Karpas-422 (cell line): ENCODE measurements at places on chromosomes 12 and 14.
A peak's percentile ranks its signal among the peaks of the same experiment; 100 is the strongest.

GRCh38 chr12:114920771-114921554 is 237.0 kb upstream of the TBX3 start:
- no peak for DNase-seq

GRCh38 chr12:2354151-2354991 is 301.6 kb downstream of the CACNA1C start:
- DNase-seq = no peak

DNA sequence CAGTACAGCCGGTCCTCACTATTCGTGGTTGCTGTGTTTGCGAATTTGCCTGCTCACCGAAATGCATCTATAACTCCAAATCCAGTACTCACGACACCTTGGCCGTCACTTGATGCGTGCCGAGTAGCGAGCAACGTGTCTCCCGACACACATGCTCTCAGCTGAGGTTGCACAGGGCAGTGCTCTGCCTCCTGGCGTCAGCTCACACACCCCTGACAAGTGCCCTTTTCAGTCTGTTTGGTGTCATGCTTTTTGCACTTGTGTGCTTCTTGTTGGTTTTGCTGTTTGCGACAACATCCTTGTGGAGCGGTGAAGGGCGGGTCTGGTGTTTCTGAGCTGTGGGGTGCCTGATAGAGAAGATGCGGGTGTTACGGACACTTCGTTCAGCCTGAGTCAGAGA is 110.4 kb upstream of the RFLNA start:
- peak; percentile 41 for DNase-seq

GRCh38 chr14:101193106-101193844 is 289.8 kb upstream of the RTL1 start:
- no peak for DNase-seq

DNA sequence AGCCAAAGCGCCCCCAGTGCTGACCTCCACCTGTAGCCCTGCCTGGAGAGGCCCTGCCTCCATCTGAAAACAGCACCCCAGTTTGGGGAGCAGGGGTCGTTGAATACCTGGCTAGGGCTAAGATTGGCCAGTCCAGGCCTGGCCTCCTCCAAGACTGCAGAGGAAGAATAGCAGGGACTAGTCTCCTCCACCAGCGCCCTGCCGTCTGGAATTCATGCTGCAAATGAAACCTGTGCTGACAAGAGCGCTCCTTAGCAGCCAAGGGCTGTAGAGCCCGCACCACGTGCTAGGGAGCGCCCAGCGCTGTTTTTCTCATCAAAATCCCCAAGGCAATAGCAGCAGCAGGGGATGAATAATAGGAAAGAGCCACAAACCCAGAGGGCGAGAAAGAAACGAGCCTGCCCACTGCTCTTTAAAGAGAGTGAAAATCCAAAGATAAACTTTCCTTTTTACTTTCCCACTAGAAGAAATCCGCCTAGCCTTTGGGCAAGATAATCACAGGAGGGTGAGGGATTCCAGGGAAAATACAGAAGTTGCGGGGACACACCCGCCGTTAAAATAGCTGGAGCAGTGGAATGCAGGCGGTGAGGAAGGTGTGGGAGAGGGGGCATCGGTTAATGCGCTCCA is 3.3 kb downstream of the COL2A1 start:
- DNase-seq = no peak

- no peak for DNase-seq
Measured at GRCh38 chr12:15688838-15689625, 100.2 kb downstream of the EPS8 start.

DNA sequence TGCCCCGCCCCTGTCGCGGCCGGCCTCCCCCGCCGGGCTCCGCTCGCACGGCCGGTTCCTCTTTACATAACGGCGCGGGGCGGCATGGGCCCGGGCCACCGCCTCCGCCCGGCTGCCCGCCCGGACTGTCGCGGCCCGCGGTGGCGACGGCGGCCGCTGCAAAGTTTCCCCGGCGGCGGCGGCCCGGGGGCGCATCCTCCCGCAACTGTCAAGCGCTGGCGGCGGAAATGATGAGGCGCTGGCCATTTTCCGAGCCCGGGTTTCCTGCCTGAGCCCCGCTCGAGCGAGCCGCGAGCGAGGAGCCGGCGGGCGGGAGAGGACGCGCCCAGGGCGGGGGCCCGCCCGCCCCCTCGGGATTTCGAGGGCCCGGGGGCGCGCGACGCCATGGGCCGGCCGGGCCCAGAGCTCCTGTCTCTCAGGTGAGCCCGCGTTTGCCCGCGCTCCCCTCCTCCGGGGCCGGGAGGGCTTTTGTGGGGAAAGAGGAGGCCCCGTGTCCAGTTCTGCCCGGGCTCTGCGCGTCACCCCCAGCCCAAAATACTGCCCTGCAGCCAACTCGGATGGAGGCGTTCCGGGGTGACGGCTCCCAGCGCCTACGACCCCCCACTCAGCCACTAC is at the start of gene SH2B3:
Gene SH2B3, plus strand, starts transcription at position 65 of the 615 bp plus-strand sequence. CDS start 12,223 bp downstream, outside the sequence.
- DNase-seq = no peak

- DNase-seq = no peak
Measured at GRCh38 chr12:30136696-30137095, 353.0 kb upstream of the TMTC1 start.

- no peak for DNase-seq
Measured at GRCh38 chr12:25332143-25332542, 81.4 kb upstream of the KRAS start.

DNA sequence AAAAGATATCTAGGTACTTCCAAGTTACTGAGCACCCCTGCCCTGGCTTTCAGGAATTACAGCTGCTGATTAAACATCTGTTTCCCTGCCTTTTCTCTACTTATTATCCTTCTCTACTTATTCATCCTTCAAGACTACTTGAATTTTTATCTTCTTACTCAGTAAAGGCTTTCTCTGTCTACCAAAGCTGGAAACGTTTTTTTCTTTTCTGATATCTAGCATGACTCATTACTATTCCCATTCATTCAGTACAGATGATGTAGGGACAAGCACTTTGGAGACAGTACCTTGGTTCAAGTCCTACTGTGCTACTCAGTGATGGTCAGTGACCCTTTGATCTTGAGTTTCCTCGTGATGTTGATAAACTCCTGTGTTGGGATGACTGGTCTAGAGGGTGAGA is 848.7 kb downstream of the NRXN3 start:
- DNase-seq = no peak

DNA sequence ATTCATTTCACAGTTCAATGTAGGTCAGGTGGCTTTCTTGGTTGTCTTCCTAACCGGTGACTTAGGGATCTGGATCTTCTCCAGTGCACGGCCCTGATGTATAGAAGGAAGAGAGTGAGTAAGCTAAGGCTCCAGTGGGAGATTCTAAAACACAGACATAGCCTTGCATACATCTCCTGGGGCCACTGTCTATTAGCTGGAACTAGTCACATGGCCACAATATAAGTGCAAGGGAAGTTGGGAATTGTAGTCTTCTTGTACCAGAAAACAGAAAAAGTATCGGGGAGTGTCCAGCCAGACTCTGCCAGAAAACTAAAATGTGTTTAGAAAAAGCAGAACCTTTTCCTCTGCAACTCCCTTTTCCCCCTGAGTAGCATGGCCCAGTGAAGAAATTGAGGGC is 531.6 kb downstream of the VRK1 start:
- DNase-seq = no peak

GRCh38 chr14:96589577-96589976 is 87.4 kb downstream of the PAPOLA start:
- no peak for DNase-seq

GRCh38 chr12:1517007-1517406 is 77.4 kb downstream of the FBXL14 start:
- DNase-seq = peak; percentile 62

DNA sequence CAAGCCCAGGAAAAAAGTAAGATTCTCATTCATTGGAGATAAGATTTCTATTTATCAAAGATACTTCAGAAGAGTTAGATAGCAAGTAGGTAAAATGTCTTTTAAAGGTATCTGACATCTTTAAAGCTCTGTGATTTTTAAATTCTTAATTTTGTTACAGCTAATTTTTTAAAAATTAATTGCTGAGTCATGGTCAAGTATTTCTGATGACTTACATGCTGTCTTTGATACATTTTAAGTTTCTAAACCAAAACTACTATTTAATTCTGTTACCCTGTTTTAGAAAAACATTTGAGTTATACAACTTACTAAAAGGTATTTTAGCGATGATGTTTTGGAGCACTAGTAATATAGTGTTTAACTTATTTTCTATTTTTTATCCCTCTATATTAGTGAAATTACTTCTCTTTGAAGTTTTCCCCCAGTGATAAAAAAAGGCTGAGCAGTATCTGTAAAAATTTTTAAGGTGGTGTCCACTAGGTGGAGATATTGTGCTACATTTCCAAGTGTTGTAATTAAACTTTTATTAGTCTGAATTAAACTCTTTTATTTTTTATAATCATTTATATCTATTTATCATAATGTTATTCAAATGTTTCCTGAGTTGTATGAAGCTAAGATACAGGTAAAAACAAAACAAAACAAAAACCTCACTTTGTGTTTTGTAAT is 11.5 kb downstream of the ALG10 start:
- DNase-seq = peak; percentile 75

GRCh38 chr12:1791104-1791841 is 29.1 kb upstream of the LRTM2 start:
- DNase-seq = peak; percentile 89

DNA sequence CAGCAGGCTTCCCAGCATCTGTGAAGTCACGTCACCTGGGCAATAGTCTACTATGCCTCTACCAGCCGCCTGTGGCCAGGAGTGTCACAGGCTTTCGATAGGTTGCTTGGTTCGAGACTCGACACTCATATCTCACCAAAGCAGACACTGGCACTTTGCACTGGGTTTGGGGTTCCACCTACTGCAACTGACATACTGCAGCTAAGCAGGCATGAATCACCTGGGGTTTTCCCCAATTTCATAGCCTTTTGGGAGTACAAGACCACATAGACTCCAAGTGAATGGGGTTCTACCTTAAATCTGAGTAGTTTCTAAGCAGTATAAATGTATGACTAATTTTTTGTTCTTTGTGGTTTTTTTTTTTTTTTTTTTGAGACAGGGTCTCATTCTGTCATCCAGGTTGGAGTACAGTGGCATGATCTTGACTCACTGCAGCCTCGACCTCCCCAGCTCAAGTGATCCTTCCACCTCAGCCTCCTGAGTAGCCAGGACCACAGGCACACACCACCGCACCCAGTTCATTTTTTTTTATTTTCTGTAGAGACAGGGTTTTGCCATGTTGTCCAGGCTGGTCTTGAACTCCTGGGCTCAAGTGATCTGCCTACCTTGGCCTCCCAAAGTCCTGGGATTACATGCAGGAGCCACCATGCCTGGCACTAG is 32.1 kb downstream of the DMAC2L start:
- no peak for DNase-seq

- DNase-seq = no peak
Measured at GRCh38 chr12:111221062-111222026, 147.6 kb downstream of the PHETA1 start.

DNA sequence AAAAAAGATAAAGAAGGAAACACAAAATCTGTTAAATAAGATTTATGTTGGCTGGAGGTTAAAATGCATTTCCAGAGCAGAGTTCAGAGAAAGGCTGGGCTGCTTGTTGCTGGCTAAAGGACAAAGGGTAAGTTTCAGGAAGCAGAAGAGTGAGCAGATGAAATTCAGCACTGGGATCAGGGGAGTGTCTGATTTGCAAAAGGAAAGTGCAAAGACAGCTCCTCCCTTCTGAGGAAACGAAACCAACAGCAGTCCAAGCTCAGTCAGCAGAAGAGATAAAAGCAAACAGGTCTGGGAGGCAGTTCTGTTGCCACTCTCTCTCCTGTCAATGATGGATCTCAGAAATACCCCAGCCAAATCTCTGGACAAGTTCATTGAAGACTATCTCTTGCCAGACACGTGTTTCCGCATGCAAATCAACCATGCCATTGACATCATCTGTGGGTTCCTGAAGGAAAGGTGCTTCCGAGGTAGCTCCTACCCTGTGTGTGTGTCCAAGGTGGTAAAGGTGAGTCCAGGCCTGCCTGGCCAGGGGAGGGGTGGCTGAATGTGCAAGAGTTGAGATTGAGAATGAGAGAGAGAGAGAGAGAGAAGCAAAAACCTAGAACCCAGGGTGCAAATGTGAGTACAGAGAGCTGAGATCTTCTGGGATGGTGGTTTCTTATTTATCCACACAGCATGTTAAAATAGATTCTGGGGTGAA is at the start of gene OAS1:
Gene OAS1, plus strand, starts transcription at position 251 of the 703 bp plus-strand sequence. Its CDS starts 78 bp downstream, at position 329.
- peak; percentile 72 for DNase-seq

DNA sequence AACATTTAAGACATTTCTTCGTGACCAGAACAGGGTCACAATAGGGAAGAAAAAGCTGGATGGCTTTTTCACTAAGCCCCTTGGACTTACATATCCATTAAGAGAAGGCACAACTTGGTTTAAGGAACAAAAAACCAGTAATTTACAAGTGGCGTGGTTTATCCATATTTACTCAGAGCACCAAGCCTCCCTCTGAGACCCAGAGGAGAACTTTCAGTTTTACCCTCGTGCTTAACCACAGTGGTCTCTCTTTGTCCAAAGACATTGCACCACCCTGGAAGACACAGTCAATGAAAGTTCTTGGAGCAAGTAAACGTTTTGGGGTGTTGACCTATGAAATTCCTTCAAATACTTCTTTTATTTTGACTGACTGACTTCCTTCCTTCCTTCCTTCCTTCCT is 52.5 kb downstream of the SSPN start:
- no peak for DNase-seq

- DNase-seq = peak; percentile 64
Measured at GRCh38 chr12:119681728-119682638, 14.1 kb downstream of the PRKAB1 start.

DNA sequence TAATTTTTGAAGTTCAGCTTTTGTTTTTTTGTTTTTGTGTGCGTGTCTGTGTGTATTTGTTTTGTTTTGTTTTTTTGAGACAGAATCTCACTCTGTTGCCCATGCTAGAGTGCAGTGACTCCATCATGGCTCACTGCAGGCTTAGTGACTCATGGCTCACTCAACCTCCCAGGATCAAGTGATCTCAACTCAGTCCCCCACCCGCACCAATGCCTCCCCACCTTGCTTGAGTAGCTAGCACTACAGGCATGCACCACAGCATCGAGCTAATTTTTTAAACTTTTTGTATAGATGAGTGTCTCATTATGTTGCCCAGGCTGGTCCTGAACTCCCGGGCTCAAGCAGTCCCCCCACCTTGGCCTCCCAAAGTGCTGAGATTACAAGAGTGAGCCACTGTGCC is 981.4 kb downstream of the BCL11B start:
- DNase-seq = no peak

- DNase-seq = no peak
Measured at GRCh38 chr12:38744041-38744440, 161.3 kb downstream of the CPNE8 start.

- DNase-seq = peak; percentile 39
Measured at GRCh38 chr14:71610149-71610548, 322.1 kb upstream of the RGS6 start.
